B cell (primary cell): ENCODE measurements at places on chromosomes 7 and 10. TPM values are rescaled to one million over a fixed set of nuclear protein-coding genes. Genes with fewer than 3 reads are reported as not detected.

The LIPK gene
- polyA plus RNA-seq: not detected in 2 replicates

The NPM3 gene
- 7.7 and 13.0 TPM in 2 replicates for polyA plus RNA-seq

The CUZD1 gene
- polyA plus RNA-seq: 0.92 and 2.1 TPM in 2 replicates

The GJD4 gene
- polyA plus RNA-seq: not detected in 2 replicates

The COL28A1 gene
- 0.18 and 0.50 TPM in 2 replicates for polyA plus RNA-seq

The SPACDR gene
- polyA plus RNA-seq: 2.1 and 2.9 TPM in 2 replicates

The PRSS2 gene
- 0.20 TPM in 1 of 2 replicates, not detected in the other for polyA plus RNA-seq

The ADAM12 gene
- 0.01 and 0.04 TPM in 2 replicates for polyA plus RNA-seq

The PDK4 gene
- 0.29 and 0.54 TPM in 2 replicates for polyA plus RNA-seq

The MICALL2 gene
- 0.46 and 0.85 TPM in 2 replicates for polyA plus RNA-seq

The CPED1 gene
- 1.2 and 3.8 TPM in 2 replicates for polyA plus RNA-seq

The C10orf62 gene
- not detected in 2 replicates for polyA plus RNA-seq

The UTF1 gene
- 0.10 and 0.35 TPM in 2 replicates for polyA plus RNA-seq

The HOXA6 gene
- polyA plus RNA-seq: 0.18 TPM in 1 of 2 replicates, not detected in the other

The NEURL1 gene
- polyA plus RNA-seq: 0.57 and 0.74 TPM in 2 replicates

The PCLO gene
- polyA plus RNA-seq: 0.01 and 0.27 TPM in 2 replicates

The AKR1D1 gene
- polyA plus RNA-seq: not detected in 2 replicates

The MINDY4 gene
- 0.12 TPM in 1 of 2 replicates, not detected in the other for polyA plus RNA-seq

The SVOPL gene
- not detected in 2 replicates for polyA plus RNA-seq

The CCSER2 gene
- polyA plus RNA-seq: 6.0 and 8.7 TPM in 2 replicates

The ANKRD1 gene
- not detected in 2 replicates for polyA plus RNA-seq

The NYAP1 gene
- polyA plus RNA-seq: 0.06 TPM in 1 of 2 replicates, not detected in the other

The PNLIPRP2 gene
- polyA plus RNA-seq: not detected in 2 replicates

The TSPAN13 gene
- 23.0 and 55.2 TPM in 2 replicates for polyA plus RNA-seq

The UPK3B gene
- polyA plus RNA-seq: 1.2 and 2.8 TPM in 2 replicates

The ZNF33B gene
- 12.6 and 15.5 TPM in 2 replicates for polyA plus RNA-seq

The OR2A12 gene
- not detected in 2 replicates for polyA plus RNA-seq

The SPDYE16 gene
- polyA plus RNA-seq: 0.22 and 0.34 TPM in 2 replicates

The BTBD16 gene
- polyA plus RNA-seq: not detected in 2 replicates

The AGAP4 gene
- 23.8 and 25.8 TPM in 2 replicates for polyA plus RNA-seq

The SYT15 gene
- polyA plus RNA-seq: 0.17 and 0.18 TPM in 2 replicates

The FAM241B gene
- polyA plus RNA-seq: 0.64 and 2.0 TPM in 2 replicates

The NEBL gene
- polyA plus RNA-seq: 0.03 TPM in 1 of 2 replicates, not detected in the other

The COL17A1 gene
- not detected in 2 replicates for polyA plus RNA-seq

The SPDYE6 gene
- polyA plus RNA-seq: not detected in 2 replicates

The ZNF365 gene
- polyA plus RNA-seq: 0.03 and 0.06 TPM in 2 replicates

The LBX1 gene
- polyA plus RNA-seq: not detected in 2 replicates

The BAMBI gene
- 1.4 and 1.9 TPM in 2 replicates for polyA plus RNA-seq

The SAMD9 gene
- polyA plus RNA-seq: 5.5 and 6.2 TPM in 2 replicates

The FAM13C gene
- not detected in 2 replicates for polyA plus RNA-seq

The NME8 gene
- polyA plus RNA-seq: not detected in 2 replicates

The SPDYE2 gene
- 0.07 TPM in 1 of 2 replicates, not detected in the other for polyA plus RNA-seq

The PAPSS2 gene
- 0.06 TPM in 1 of 2 replicates, not detected in the other for polyA plus RNA-seq
